ENCODE measurements at places on chromosomes 4 and X. TPM values are rescaled to one million over a fixed set of nuclear protein-coding genes. Genes with fewer than 3 reads are reported as not detected.
A peak's percentile ranks its signal among the peaks of the same experiment; 100 is the strongest.

GRCh38 chr4:167419468-167420140 is 185.3 kb upstream of the SPOCK3 start:
- no peaks in the 10 kb centered on the region for H3K36me3 ChIP-seq
- DNase-seq: no peak
- no peak overlapping the region for H3K27ac ChIP-seq
- H3K4me1 ChIP-seq: no peaks in the 10 kb centered on the region
- H3K27me3 ChIP-seq: no peaks in the 10 kb centered on the region

DNA sequence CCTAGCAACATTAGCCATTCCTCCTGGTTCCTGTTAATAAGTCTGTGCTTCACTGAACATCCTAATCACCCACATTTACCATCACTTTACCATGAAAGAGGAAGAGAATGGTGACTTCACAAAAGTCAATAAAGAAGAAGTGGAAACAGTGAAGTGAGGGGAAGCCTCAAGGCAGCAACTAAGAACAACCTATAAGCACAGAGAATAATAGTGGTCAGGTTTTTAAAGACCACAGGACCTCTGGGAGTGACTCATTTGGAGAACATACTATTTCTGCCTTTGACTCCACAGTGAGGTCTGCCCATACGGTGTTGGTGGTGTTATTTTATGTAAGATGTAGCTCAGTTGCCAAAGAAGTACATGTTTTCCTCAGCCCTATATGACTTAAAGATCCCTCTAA is 86.0 kb upstream of the TET2 start:
- H3K4me1 ChIP-seq: peaks cover 31% of the 10 kb centered on the region
- no peaks in the 10 kb centered on the region for H3K36me3 ChIP-seq
- H3K27ac ChIP-seq: no peak overlapping the region
- no peaks in the 10 kb centered on the region for H3K27me3 ChIP-seq
- no peak overlapping the region for H3K4me3 ChIP-seq
- no peak for DNase-seq

DNA sequence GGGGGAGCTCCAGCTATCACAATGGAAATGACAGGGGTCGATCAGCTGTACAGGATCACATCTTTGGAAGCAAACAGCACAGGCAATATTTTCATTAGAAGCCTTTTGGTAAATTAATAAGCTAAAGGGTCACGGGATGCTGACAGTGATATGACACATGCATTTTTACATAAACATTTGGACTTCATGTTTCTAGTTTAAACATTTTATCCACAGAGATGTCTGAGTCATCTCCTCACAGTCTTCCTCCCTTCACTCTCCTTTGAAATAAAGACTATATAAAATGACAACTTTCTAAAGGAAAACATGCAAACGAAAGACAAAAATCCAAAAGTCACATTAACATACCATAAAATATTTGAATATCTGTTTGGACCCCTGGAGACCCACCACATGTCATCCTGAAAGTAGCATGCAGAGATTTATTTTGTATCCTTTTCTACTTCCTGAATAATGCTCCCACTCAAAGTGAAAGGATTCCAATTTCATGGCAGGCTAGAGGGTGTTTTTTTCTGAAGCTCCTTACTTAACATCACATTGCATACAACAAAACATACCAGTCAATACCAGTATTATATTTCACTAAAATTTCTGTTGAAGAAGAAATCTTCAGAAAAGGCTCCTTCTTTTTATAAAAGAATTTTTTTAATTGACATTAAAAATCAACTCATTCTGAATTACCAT is 200.1 kb upstream of the PPARGC1A start:
- no peak for DNase-seq
- H3K27ac ChIP-seq: no peak overlapping the region
- peaks cover 11% of the 10 kb centered on the region for H3K4me1 ChIP-seq
- H3K4me3 ChIP-seq: no peak overlapping the region

- no peaks in the 10 kb centered on the region for H3K27me3 ChIP-seq
- H3K36me3 ChIP-seq: no peaks in the 10 kb centered on the region
- H3K27ac ChIP-seq: no peak overlapping the region
Observed at GRCh38 chrX:21813612-21814368, 25.6 kb upstream of the MBTPS2 start.

DNA sequence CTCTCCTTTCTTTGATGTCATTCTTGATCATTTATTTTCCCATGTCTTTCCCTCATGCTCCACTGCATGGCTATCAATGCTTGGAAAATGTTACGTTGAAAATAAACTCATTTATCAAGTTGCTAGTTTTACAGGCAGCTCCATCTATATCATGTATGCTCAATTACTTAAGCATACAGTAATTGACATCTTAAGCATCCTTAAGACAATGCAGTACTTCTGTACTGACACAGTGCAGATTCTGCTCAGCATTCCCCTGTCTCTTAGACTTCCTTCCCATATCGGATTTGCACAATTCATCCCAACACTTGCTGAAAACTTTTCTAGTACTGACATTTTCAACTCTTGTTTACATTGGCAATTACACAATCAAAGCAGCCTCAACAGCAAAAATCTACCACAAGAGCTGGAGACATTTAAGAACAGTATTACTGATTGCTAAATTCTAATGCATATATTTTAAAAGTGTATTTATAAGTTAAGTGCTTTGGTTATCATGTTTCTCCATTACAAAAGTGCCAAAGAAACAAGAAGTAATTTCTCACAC is 165.6 kb downstream of the ATP10D start:
- H3K27me3 ChIP-seq: no peaks in the 10 kb centered on the region
- DNase-seq: no peak
- H3K36me3 ChIP-seq: no peaks in the 10 kb centered on the region
- H3K27ac ChIP-seq: no peak overlapping the region
- no peak overlapping the region for H3K4me3 ChIP-seq

DNA sequence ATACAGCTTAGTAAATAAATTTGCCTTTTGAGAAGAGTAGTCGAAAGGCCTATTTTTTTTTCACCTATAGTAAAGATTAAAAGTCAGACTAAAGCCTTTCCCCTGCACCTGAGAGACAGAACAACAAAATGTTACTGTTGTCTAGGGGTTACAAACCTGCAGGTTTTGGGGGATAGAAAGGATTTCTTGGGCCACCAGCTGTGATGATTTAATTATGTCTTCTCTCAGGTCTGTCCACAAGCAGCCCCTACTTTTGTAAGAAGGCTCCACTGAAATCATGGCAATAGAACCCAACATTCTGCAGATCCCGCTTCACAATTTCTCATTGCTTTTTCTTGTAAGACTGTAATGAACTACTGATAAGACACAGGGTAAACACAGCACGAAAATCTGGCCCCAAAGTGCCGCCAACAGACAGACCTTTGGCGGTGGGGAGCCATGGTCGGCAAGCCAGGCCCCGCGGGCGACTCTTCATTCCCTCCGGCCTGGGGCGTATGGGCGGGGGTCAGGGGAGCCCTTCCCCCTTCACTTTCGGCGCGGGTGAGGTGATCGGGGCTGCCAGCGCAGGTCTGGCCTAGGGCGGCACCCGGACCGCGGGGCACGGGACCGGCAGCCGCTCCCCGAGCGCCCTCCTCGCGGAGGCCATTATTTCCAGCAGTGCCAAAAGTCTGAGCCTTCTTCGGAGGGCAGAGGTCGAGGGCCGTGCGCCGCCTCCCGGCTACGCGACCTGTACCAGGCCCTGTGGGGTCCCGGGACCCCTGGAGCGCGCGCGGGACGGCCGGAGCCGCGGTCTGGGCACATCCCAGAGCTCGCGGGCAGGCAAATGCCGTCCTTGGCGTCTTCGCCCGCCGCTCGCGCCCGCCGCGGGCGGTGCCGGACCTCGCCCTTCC is 812 bp upstream of the KDM6A start:
- DNase-seq: peak; percentile 38
- H3K4me3 ChIP-seq: peak overlapping the region; percentile 73
- H3K36me3 ChIP-seq: peaks cover 45% of the 10 kb centered on the region
- no peaks in the 10 kb centered on the region for H3K4me1 ChIP-seq

GRCh38 chr4:70946939-70947338 is 44.8 kb downstream of the MOB1B start:
- H3K27me3 ChIP-seq: no peaks in the 10 kb centered on the region
- no peak for DNase-seq
- no peaks in the 10 kb centered on the region for H3K36me3 ChIP-seq
- H3K4me3 ChIP-seq: no peak overlapping the region
- H3K27ac ChIP-seq: no peak overlapping the region
- no peaks in the 10 kb centered on the region for H3K4me1 ChIP-seq

GAGE12E gene
- not detected for total RNA-seq

SORCS2 gene
- total RNA-seq: not detected

DNA sequence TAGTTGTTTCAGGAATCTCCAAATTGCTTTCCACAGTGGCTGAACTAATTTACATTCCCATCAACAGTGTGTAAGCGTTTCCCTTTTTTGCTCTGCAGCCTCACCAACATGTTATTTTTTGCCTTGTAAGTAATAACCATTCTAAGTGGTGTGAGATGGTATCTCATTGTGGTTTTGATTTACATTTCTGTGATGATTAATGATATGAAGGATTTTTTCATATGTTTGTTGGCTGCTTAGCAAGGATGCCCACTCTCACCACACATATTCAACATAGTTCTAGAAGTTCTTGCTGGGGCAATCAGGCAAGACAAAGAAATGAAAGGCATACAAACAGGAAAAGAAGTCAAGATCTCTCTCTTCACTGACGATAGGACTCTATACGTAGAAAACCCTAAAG is 472.4 kb downstream of the ZNF674 start:
- no peak overlapping the region for H3K4me3 ChIP-seq
- no peak for DNase-seq
- H3K4me1 ChIP-seq: no peaks in the 10 kb centered on the region
- no peak overlapping the region for H3K27ac ChIP-seq

KLB gene
- total RNA-seq: 0.09 TPM

DUX4 gene
- not detected for total RNA-seq

DNA sequence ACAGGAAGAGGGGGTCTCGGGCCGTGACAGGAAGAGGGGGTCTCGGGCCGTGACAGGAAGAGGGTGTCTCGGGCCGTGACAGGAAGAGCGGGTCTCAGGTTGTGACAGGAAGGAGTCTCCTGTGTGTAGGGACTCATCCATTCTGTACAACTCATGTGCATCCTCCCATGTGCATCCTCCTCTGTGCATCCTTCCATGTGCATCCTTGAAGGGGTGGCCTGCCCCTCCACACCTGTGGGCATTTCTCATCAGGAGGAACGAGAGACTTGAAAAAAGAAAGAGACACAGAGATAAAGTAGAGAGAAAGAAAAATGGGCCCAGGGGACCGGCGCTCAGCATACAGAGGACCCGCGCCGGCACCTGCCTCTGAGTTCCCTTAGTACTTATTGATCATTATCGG is 30.2 kb upstream of the PLCXD1 start:
- H3K27ac ChIP-seq: no peak overlapping the region
- no peaks in the 10 kb centered on the region for H3K27me3 ChIP-seq
- DNase-seq: no peak
- no peak overlapping the region for H3K4me3 ChIP-seq

DNA sequence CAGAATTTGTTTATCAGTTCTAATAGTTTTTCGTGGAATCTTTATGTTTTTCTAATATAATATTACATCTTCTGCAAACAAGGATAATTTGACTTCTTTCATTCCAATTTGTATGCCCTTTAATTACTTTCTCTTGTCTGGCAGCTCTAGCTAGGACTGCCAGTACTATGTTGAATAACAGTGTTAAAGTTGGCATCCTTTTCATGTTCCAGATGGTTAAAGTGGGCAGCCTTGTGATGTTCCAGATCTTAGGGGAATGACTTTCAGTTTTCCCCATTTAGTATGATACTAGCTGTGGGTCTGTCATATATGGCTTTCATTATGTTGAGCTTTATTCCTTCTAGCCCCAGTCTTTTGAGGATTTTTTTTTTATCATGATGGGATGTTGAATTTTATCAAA is 220.6 kb upstream of the WDFY3 start:
- no peaks in the 10 kb centered on the region for H3K36me3 ChIP-seq
- H3K27ac ChIP-seq: no peak overlapping the region
- H3K4me1 ChIP-seq: no peaks in the 10 kb centered on the region
- H3K27me3 ChIP-seq: no peaks in the 10 kb centered on the region
- no peak overlapping the region for H3K4me3 ChIP-seq

DNA sequence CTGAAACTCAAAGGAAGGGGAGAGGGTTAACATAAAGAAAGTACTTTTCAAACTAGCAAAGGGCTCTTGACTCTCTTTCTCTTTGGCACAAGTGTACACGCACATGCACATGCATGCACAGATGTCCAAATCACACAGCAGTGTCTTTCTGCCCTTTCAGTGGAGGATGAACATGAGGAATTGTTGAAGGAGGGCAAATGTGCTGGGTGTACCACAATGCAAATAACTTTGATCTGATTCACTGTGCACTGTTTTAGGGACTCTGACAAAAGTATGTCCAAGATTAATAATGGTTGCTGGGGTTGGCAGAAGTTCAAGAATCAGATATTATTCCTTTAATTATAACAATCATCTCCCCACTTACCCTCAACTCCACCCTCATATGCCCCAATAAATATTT is 93.8 kb downstream of the GPC4 start:
- H3K4me1 ChIP-seq: peaks cover 17% of the 10 kb centered on the region
- no peaks in the 10 kb centered on the region for H3K27me3 ChIP-seq
- DNase-seq: no peak
- H3K27ac ChIP-seq: no peak overlapping the region
- no peaks in the 10 kb centered on the region for H3K36me3 ChIP-seq

DNA sequence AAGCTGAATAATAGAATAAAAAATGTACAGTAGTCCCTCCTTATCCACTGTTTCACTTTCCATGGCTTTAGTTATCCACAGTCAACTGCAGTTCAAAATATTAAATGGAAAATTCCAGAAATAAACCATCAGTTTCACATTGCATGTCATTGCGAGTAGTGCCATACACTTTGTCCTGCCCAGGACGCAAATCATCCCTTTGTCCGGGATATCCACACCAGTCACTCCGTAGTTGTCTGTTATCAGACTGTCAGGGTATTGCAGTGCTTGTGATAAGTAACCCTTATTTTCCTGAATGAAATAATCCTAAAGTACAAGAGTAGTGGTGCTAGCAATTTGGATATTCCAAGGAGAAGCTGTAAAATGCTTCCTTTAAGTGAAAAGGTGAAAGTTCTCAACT is 271.3 kb downstream of the DKK2 start:
- no peaks in the 10 kb centered on the region for H3K36me3 ChIP-seq
- H3K4me3 ChIP-seq: no peak overlapping the region
- DNase-seq: no peak
- H3K27ac ChIP-seq: no peak overlapping the region
- no peaks in the 10 kb centered on the region for H3K4me1 ChIP-seq

DNA sequence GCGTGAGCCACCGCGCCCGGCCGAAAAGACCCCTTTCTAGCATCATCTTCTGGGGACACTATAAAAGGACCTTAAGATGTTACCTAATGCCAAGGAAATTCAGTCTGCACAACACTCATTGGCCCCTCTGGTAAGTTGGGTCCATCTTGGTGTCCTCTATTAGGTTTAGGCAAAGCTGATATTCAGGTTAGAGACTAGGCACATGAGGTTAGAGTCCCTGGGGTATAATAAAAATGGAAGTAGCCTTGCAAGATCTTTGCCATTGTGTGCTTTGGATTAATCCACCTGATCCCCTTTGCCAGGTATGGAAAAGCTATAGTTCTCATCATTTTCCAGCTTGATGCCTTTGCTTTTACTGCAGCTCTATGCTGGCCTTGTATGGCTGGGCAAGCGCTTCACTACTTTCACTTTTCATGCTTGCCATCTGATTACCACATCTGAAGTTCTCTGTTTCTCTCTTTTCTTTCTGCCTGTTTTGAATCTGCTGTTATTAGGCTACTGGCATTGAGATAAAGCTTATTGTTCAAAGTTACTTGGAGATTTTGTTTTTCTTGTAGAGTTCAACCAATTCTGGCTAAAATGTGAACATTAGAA is 5.4 kb upstream of the ADH4 start:
- no peak overlapping the region for H3K27ac ChIP-seq
- H3K36me3 ChIP-seq: no peaks in the 10 kb centered on the region
- no peak for DNase-seq
- H3K4me1 ChIP-seq: no peaks in the 10 kb centered on the region
- H3K27me3 ChIP-seq: no peaks in the 10 kb centered on the region
- H3K4me3 ChIP-seq: no peak overlapping the region

FGB gene
- 0.38 TPM for total RNA-seq

CACNA1F gene
- total RNA-seq: not detected
